ENCODE measurements at places on chromosomes 6 and 20.

GRCh38 chr6:18596531-18596835, 209.3 kb downstream of the RNF144B start:
- no peak for DNase-seq

- no peak for DNase-seq
These were observed 73.1 kb downstream of the HIVEP2 start for GRCh38 chr6:142871910-142872331.

GRCh38 chr6:52422156-52422555, 2.0 kb downstream of the EFHC1 start:
- no peak for DNase-seq

- no peak for DNase-seq
These were observed 577.8 kb downstream of the PKHD1 start for GRCh38 chr6:51509597-51509996.

DNA sequence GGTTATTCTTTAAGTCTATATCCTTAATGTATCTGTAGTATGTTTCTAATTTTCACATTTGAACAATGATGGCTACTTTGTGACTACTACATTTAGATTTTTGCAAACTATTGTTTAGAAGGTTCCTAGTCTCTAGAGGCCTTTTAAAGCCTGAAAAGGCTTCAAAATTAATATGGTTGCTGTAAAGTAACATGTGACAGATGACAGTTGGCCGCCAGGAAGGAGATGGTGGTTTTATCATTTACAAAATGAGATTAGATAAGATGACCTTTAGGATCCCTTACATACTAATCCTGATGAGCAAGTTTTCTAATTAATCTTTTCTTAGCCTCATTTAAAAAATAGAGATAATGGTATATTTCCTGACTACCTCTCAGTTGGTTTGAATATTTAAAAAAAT, 18.8 kb downstream of the SCAF8 start:
- DNase-seq, result no peak

DNA sequence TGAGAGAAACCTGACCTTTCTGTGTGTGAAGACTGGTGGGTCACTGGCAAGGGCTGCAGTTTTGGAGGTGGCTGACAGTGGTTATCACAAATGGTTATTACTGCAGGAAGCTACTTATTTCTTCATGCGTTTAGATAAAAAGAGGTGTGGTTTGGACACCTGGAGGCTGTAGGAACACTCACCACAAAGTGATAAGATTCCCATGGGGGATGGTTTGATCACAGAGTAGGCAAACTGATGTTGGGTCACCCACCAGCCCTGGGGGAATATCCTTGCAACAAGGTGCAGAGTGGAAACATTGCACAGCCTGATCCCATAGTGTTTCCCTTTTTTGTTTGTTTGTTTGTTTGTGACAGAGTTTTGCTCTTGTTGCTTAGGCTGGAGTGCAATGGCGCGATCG, 33.9 kb upstream of the RNGTT start:
- no peak for DNase-seq

DNA sequence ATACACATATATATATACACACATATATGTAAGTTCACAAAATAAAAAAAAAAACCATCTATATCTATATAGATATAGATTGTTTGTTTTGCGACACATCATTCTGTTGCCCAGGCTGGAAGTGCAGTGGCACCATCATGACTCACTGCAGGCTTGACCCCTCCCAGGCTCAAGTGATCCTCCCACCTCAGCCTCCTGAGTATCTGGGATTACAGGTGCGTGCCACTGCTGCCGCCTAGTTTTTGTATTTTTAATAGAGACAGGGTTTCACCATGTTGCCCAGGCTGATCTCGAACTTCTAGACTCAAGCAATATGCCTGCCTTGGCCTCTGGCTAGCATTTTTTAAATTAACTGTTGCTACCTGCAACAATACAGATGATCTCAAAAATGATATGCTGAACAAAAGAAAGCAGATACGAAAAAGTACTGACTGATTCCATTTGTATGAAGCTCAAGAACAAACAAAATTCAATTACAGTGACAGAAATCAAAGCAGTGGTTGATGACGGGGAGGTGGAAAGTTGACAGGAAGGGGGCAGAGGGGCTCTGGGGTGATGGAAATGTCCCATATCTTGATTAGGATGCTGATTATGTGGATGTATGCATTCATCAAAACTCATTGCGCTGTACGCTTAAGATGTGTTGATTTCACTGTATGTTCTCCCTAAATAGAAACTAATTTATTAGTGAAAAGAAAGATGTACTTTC, 49.6 kb downstream of the ATXN1 start:
- DNase-seq, result no peak

GRCh38 chr20:62588458-62589149, 53.7 kb upstream of the SLCO4A1 start:
- no peak for DNase-seq

GRCh38 chr6:106439459-106439858, 78.9 kb downstream of the CRYBG1 start:
- no peak for DNase-seq

GRCh38 chr20:17765584-17765983, 65.8 kb downstream of the BANF2 start:
- DNase-seq, result no peak

GRCh38 chr6:152685819-152686218, 11.9 kb upstream of the MYCT1 start:
- no peak for DNase-seq

DNA sequence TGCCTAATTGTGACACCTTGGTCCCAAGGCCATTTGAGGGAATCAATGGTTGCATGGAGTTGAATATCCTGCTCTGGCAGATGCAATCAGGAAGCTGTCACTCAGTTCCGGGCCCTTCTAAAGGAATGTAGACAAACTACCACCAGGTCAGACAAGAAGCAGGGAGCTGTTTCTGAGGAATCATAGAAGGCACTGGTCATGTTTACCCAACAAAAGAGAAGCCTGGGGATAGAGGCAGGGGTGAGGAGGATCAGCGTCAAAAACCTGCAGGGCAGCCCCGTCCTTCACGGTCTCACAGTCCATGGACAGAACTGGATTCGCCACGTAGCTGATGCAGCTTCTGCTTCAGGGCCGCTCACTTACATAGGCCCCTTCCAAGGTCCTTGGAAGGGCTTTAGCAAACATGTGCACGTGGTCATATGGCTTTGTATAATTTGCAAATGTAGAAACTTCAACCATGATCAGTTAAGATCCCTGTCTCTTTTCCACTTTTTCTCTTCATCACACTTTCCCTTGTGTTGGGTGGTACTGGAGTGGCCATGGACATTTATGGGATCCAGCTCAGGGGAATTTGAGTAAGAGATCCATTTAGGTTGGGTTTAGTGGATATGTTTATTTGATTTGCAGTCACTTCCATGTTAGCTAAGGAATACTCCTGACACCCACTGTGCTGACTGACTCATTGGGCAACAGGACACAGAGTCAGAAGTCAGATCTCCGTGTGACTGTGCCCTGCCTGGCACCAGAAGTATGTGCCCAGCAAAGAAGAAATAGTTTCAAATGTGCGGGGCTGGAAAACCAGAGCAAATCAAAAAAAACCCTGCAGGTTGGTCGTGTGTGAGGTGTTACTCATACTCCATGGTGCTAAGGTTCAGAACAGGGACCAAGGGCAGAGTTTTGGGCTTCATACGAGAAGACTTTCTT, 60.0 kb upstream of the ZFAND3 start:
- no peak for DNase-seq

DNA sequence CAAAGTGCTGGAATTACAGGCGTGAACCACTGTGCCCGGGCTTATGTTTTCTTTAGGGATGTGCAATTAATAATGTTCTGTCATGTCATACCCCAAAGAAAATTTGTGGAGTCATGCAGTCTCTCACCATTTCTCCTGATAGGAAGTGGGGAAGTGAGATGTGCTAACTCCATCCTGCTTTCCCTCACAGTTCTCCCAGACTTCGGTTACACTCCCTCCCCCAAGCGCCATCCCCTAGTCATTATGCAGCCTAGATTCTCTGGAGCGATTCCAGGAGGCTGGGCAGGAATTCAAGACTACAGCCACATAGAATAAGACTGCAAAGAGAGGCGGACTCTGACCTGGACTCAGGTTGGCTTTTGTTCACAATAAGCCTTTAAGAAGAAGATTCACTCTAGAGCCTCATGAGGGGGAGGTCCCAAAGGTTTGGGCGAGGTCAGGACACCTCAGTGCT, 271.4 kb downstream of the ALDH8A1 start:
- DNase-seq, result no peak

Data from GM18507 (cell line).